ENCODE measurements at places on chromosomes 3 and 15. TPM values are rescaled to one million over a fixed set of nuclear protein-coding genes. Genes with fewer than 3 reads are reported as not detected.

- DNase-seq = no peak
Observed at GRCh38 chr3:196311-197148, at the start of gene CHL1. TSS of gene CHL1 (plus strand) at chr3:196763. CDS start at chr3:319777, 123,014 bp downstream.

DNA sequence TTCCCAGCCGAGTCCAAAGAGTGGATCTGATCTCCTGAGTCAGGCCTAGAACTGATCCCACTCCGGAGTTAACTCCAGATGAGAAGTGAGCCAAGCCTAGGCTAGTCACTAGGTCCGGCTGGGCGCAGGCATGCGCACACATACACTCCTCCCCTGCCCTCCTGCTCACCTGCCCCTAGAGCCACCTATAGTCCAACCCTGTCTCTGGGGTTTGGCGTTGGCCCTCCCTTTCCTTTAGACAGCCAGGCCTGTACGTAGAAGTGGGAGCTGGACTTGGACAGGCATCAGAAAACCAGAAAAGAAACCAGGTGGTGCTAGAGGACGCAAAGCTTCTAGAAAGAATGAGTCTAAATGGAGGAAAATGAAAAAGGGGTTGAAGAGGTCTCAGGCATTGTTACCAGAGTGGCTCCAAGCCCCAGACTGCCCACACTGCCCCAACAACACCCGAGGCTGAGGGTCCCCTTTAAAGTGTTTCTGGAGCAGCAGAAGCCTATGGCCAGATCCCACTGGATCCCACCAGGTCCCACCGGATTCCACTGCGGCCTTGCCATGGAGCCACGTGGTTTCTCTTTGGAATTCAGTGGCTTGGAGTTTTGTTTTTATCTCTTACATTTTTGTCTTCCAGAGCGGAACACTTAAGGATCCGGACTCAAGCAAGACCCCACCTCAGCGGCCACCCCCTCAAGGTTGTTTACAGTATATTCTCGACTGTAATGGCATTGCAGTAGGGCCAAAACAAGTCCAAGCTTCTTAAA lies 24.2 kb upstream of the TIMP4 start:
- DNase-seq = no peak

- no peak for DNase-seq
Observed at GRCh38 chr15:70936326-70936725, 43.7 kb downstream of the LRRC49 start.

GRCh38 chr15:72856549-72857040 lies 73.0 kb upstream of the ADPGK start:
- no peak for DNase-seq

- no peak for DNase-seq
Observed at GRCh38 chr3:129632556-129632955, 26.1 kb upstream of the PLXND1 start.

DNA sequence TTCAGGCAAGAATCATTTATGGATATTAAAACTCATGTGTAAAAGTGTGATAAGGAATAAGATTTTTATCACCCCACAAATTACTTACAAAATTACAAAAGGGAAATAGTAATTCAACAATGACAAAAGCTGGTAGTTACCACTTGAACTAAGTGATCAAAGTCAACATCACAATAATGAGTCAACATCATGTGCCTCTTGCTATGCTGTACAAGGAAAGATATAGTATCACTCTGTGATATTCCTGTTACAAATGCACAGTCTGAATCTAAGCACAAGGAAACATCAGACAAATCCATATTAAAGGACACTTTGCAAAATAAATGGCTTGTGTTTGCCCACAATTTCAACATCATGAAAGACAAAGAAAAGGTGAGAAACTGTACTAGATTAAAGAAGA lies 90.5 kb upstream of the PLCL2 start:
- DNase-seq = no peak

GRCh38 chr15:69623392-69624154 lies 171.0 kb downstream of the RPLP1 start:
- DNase-seq = no peak

DNA sequence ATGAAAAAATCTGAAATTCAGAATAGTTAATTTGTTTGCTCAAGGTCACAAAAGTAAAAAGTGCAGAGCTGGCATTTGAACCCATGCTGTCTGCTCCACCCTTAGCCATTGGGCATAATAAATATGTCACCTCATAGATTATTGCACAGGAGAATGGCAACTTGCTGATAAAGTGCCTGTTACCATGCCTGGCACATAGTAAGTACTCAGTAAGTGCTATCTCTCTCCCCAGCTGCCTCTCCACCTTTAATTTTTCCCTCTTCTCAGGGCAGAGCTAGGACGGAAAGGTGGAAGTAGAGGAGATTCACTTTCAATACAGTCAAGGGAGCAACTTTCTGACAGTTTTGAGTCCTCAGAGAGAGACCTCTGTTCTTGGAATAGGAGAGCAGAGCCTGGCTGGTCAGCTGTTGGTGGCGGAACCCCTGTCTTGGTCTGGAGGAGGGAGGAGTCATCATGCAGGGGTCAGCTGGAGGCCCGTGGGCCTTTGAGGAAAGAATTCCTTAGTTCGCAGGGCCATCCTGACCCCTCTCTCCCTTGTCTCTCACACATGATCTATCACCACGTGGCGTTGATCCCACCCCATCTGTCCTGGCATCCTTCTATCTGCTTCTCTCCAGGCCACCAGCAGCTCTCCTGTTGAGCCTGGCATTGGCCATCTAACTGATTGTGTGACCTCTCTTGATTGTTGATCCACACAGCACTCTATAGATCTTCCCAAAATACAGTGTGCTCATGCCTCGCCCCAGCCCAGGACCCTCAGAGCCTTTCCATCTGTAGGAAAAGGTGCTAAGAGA lies 149.3 kb downstream of the RPLP1 start:
- DNase-seq = peak; percentile 23

- DNase-seq = no peak
Observed at GRCh38 chr15:71809346-71809745, 1.0 kb upstream of the NR2E3 start.

DNA sequence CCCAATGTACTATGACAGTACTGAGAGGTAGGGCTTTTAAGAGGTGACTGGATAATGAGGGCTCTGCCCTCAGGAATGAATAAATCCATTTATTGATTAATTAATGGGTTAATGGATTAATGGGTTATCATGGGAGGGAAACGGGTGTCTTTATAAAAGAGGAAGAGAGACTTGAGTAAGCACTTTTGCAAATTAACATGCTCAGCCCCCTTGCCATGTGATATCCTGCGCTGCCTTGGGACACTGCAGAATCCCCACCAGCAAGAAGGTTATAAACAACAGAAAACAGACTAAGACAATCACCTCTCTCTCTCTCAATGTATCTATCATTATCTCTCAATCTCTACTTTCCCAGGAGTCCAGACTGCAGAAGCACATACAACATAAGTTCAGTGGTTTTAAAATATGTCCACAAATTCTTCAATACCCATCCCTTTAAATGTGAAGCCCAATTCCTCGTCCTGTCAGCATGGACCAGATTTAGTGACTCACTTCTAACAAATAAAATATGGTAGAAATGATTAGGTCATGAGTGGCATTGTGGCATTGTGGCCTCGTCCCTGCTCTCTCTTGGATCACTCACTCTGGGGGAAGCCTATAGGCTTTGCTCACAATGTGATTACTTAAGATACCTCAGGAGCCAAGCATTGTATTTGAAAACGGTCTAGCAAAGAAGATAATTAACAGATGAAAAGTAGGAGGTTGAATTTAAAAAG lies 40.0 kb upstream of the IL12A start:
- DNase-seq = no peak

The GOLGA6L4 gene
- 2.2 TPM for total RNA-seq

The BOC gene
- total RNA-seq = 0.50 TPM

The LINGO1 gene
- total RNA-seq = 0.86 TPM

The IMPDH2 gene
- total RNA-seq = 38.6 TPM
